ENCODE measurements at places on chromosomes 4 and X.

DNA sequence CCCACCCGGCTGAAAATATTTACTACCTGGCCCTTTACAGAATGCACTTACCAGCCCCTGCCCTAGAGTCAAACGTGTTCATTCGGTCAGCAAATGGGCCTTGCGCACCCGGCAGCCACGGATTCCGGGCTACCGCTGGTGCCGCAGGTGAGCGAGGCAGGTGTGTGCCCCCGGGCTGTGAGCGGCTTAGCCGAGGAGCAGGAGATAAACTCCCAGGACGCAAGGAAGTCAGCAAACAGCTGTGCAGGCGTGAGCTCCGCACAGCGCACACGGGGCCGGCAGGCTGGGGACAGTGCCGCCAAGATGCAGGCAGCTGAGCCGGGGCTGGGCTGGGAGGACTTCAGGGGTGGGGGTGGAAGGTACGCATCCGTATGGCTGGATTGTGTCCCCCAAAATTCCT lies 211.2 kb upstream of the PSAPL1 start:
- no peak for DNase-seq

DNA sequence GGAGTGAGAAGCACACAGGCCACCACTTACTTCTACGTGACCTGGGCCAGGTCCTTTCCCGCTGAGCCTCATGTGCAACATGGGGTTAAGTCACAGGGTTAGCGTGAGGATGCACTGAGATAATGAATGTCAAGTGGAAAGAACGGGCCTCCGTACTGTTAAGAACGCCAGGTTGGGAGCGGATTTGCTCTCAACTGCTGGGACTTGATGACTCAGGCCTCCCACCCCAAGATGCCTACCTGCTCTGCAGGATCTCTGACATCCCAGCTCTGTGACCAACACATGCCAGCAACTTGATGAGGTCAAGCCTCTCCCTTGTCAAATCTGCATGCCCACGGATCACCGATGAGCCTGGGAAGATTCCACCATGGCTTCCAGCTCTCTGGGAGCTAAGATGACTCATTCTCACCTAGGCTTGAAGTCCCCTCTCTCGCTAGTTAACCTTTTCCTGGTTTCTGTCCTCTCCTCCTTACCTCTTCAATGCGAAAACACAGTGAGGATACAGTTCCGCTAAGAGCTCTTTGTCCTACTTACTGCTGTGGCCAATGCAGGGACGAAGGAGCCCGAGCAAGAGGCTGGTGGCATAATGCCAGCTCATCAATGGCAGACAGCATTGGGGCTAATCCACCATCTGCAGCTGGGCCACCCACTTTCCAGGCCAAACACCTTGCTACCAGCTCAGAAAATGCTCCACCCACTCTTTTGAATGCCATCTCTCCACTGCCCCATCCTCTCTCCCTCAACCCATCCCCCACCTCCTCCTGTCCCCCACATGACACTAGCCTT lies 67.6 kb downstream of the PJA1 start:
- no peak for DNase-seq

GRCh38 chr4:20383283-20383682 lies 131.6 kb downstream of the SLIT2 start:
- DNase-seq = no peak

- no peak for DNase-seq
Measured at GRCh38 chr4:168574581-168575295, 77.9 kb downstream of the PALLD start.

GRCh38 chrX:154368630-154369448 lies 5.6 kb downstream of the FLNA start:
- peak; percentile 69 for DNase-seq

DNA sequence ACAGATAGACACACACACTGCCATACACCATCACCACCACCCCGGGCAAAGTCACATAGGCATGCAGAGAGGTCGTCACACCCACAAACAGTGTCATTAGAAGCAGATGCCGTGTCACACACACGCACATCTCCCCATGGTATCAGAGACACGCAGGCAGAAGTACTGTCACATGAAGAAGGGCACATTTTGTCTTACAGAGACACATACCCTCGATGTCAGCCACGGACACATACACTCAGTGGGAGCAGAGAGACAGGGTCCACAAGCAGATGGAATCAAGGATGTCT lies 3.3 kb downstream of the NALF2 start:
- no peak for DNase-seq

DNA sequence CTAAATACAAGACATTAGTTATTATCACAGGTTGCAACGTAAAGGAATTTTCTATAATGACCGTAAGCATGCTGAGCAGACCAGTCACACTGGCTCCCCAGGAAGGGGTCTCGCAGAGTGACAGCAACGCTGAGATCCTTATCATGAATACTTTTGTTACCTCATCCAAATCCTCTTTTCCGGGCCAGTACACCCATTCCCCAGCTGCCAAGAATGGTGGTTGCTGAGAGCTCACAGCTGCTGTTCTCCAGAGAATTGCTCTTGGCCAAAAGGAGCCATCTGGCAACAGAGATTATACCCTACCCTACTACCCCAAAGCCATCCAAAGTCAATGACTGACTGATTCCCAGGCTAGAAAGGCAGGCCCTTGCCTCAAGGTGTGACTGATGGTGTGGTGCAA lies 91.6 kb downstream of the FUNDC1 start:
- DNase-seq = no peak
